Inflammatory macrophage (primary cell): ENCODE measurements at places on chromosomes 6 and 20.

GRCh38 chr6:135665935-135666334 lies 168.4 kb upstream of the AHI1 start:
- no peak for DNase-seq

- DNase-seq, result no peak
Measured at GRCh38 chr6:142356884-142357225, 55.0 kb downstream of the ADGRG6 start.

- no peak for DNase-seq
Measured at GRCh38 chr20:36644706-36645095, 1.3 kb downstream of the SLA2 start.

DNA sequence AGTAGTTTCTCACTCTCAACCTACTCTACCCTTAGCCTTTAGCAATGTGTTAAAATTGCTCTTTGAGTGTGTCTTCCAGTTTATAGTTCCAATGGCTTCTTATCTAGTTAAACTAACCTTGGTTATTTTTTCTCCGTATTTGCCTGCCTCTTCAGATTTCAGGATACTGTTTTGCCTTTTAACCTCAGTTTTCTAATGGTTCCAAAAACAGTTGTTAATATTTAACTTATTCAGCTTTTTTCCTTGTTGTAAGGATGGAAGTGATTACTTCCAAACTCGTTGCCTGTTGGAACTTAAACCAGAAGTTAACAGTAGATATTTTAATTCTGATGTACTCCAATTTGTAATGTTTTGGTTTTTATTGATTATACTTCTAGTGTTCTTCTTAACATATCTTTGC lies 1574.9 kb downstream of the HACE1 start:
- no peak for DNase-seq

- DNase-seq, result peak; percentile 99
Measured at GRCh38 chr6:35370124-35370741, 27.9 kb downstream of the PPARD start.

DNA sequence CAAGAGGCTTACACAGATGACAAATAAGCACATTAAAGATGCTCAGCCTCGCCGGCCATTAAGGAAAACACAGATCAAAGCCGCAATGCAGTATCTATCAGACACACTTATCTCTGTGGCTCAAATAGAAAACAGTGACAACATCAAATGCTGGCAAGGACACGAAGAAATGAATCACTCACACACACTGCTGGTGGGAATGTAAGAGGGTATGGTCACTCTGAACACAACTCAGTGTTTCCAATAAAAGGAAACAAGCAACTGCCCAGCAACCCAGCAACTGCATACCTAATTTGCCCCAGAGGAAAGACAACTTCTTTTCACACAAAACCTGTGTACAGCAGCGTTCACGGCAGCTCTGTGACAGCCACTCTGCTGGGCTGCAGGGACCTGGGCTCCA lies 155.8 kb downstream of the WDR27 start:
- DNase-seq, result no peak

DNA sequence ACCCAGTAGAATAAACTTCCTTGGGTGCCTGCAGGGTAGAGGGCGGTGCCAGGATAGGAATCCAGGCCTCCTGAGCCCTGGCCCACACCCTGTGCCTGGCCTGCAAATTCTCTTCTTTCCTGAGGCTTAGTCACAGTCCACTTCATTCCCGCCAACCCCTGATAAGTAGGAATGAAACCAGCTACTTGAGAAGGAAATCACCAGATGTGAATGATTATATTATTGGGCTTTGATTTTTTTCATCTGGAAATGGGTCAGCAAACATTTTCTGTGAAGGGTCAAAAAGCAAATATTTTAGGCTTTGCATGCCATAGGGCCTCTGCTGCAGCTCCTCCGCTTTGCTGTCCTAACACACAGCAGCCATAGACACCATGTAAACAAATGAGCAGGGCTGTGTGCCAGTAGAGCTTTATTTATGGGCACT lies 50.2 kb downstream of the STK35 start:
- DNase-seq, result no peak

DNA sequence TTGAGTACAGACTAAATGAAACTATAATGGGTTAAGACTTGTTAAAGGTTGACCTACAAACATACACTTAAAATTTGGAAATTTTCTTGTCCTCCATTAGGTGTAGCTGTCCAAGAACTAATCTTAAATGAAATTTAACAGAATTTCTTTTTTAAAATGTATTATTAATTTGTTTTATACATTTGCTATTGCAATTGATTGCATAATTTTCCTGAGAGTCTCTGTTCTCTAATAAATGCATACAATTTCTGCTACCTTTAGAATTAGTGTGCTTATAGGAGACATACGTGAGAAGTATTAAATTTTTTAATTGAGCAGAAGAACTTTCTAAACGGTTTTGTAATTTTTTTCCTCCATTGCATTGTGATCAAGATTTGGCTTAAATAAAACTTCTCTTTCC lies 1.5 kb downstream of the FAM135A start:
- no peak for DNase-seq

DNA sequence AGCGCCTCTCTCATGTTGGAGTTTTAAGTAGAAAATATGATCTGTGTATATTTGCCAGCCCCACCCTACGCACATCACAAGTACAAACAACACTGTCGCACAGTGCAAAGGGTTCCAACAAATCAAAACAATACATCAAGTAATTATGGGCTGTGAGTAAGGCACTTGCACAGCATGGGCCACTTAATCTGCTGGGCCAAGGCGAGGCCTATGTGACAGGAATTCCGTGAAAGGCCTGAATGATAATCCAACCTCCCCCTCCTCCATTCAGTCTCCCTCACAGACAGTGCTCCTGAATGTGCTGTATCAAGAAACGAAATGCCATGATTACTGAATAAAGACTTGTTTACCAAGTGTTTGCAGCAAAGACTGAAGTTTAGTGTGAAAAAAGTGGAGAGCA lies 130.1 kb upstream of the SLC2A12 start:
- DNase-seq, result no peak

DNA sequence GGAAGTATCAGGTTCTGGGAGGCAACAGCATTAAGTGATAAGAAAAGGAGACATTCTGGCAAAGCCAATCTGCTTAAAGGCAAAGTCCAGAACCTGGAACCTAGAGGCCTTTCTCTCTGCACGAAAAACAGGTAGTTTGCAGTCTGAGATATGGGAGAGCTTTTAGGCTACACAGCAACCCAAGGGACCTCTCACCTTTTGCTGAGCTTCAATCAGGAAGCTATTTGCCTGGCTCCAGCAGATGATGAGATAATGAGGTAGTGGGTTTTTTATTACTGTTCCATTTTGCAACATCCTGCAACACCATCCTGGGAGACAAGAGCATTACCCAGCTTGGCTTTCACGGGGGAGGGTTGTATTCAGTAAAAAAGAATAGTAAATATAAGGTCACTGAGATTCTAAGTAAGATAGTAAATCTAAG lies 143.1 kb downstream of the ADGRG6 start:
- no peak for DNase-seq

DNA sequence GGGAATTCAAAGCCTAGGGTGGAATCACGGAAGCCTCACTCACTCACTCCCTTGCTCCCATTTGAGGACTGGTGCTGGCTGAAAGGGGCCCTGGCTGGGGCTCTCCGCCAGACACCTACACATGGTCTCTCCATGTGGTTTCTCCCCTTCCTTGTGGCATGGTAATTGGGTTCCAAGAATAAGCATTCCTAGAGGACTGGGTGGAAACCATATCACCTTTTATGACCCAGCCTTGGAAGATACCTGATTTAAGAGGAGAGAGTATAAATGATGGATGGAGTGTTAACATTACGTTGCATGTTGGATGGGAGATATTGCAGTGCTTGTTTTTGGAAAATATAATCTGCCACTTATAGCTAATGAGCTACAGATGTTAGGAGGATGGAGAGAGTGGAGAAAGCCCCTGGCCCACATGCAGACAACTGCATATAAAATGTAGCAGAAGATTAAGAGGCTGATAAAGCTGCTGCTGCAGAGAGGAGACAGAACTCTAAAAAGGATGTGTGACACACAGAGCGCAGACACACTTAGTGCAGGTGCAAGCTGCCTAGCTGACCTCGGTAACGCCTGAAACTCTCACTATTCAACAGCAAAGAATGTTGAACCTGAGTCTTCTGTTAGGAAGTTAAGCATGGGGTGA lies 23.3 kb upstream of the CDKN1A start:
- DNase-seq, result no peak

GRCh38 chr6:157974967-157975366 lies 6.7 kb upstream of the SYNJ2 start:
- no peak for DNase-seq

- no peak for DNase-seq
Measured at GRCh38 chr6:164124473-164124872, 710.0 kb downstream of the QKI start.

- DNase-seq, result no peak
Measured at GRCh38 chr6:126227833-126228702, 111.8 kb upstream of the CENPW start.

DNA sequence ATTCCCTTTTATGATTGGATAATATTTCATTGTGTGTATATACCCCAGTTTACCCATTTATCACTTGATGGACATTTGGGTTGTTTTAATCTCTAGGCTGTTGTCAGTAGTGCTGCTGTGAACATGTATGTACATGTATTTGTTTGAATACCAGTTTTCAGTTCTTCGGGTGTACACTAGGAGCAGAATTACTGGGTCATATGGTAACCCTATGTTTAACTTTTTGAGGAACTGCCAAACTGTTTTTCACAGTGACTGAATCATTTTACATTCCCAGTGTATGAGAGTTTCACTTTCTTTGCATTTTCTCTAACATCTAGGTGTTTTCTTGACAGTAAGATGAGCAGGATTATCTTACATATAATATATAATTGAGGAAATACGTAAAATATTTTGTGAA lies 44.7 kb upstream of the ADIG start:
- DNase-seq, result no peak

DNA sequence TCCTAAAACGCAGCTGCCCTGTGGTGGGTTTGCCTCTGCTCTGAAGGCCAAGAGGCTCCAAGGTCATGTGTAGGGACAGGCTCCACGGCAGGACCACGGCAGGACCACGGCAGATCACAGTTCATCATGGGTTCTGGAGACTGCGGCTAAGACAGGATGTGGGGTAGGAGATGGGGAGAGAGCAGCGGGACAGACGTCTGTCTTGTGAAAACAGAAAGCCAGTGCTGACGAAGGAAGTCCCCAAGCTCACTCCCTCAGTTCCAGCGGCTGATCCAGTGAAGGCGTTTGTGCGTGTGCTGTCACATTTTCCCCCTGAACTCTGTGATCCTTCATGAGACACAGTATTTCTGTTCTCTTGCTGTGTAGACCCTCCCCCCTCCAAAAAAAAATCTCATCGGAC lies 67.9 kb upstream of the PTGIS start:
- DNase-seq, result no peak

DNA sequence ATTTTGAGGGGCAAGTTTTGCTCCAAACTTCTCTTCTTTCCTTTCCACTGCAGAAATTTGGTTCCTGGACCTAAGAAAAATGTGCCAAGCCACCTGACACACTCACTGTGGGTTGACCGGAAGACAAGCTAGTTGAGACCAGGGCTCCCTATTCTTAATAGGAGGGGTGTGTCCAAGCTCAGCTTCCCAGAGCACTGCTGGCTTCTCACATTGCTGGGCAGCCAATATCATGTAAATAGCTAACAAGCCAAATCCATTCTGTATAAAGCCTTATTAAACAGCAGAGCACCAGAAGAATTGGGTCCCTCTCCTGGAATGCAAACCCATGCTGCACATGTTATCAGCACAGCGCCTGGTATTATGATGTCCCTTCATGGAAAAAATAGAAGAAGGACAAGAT lies 17.0 kb upstream of the SAMD3 start:
- DNase-seq, result no peak

GRCh38 chr6:134398453-134398852 lies 80.5 kb upstream of the SGK1 start:
- peak; percentile 98 for DNase-seq

GRCh38 chr20:25453035-25453810 lies 45.8 kb downstream of the GINS1 start:
- no peak for DNase-seq

DNA sequence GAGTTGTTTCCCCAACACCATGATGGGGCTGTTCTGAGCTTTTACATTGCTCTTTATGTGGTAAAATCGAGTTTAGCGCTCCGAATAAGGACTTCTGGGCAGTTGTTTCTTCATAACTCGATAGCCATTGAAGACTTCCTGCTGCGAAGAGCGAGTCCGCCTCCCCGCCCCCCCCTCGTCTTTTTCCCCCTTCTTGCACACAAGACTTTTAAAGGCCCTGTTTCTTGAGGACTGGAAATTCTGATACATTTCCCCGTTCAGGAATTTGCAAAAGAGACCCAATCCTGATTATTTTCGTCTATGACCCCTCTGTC lies 1.5 kb upstream of the CITED2 start:
- peak; percentile 71 for DNase-seq

DNA sequence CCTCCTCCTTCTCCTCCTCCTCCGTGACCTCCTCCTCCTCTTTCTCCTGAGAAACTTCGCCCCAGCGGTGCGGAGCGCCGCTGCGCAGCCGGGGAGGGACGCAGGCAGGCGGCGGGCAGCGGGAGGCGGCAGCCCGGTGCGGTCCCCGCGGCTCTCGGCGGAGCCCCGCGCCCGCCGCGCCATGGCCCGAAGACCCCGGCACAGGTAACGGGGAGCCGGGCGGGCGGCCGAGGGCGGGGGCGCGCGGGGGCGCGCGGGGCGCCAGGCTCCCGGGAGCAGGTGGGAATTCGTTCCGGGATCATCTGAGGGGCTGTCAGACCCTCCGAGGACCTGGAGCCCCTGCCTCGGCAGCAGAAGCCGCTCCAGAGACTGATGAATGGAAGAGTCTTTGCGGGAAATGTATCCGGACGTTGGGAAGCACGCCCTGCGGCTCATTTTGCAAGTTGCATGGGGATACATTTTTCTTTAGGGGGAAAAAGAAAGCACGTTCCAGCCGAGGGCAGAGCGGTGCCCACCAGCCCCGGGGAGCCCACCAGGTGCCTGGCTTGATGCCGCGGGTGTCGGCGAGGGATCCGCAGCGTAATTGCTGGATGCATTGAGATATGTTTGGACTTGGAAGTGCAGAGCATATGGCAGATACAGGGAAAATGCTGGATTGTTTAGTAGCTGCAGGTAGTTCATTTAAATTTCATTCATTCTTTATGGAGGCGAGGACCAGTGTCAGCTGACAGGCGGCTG lies 394 bp downstream of the MYB start:
- no peak for DNase-seq

- no peak for DNase-seq
Measured at GRCh38 chr20:33658510-33658909, 3.6 kb upstream of the C20orf144 start.

GRCh38 chr20:62922451-62922921 lies 3.8 kb downstream of the DIDO1 start:
- no peak for DNase-seq

DNA sequence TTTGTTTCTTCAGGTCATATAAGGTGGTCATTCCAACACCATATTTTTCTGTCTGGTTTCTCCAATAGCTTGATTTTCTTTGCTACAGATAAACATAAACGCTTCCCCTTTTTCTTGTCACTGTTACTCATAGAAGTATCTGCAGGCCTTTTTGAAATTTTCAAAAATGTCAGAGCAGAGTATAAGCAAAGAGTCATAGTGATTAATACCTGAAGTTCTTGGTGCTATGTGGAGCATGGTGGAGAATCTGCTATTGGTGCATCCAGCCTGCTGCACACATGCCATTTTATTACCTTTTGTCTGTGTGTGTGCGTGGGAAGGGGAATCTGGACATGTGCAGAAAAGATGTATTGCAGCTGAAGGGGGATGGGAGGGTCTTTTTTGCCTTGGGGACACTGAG lies 19.7 kb downstream of the STX11 start:
- DNase-seq, result no peak
